ENCODE measurements at places on chromosomes 2 and 18. TPM values are rescaled to one million over a fixed set of nuclear protein-coding genes. Genes with fewer than 3 reads are reported as not detected.

Gene HOXD12
- not detected for total RNA-seq

Gene GKN1
- total RNA-seq, result not detected

Gene DPP10
- not detected for total RNA-seq

Gene IL1F10
- total RNA-seq, result not detected

Gene CCT7
- 758 TPM for total RNA-seq

Gene DOK1
- total RNA-seq, result 24.4 TPM

Gene CXCR1
- total RNA-seq, result not detected

Gene SP9
- total RNA-seq, result not detected

Gene STAMBP
- 71.9 TPM for total RNA-seq

Gene IL36A
- total RNA-seq, result not detected

Gene MALL
- 0.50 TPM for total RNA-seq

Gene THAP4
- 51.4 TPM for total RNA-seq

Gene ONECUT2
- not detected for total RNA-seq

- no peak for DNase-seq
These were observed 25.9 kb downstream of the RAB12 start for GRCh38 chr18:8635087-8635486.

- no peak for DNase-seq
These were observed 32.6 kb downstream of the MARCHF4 start for GRCh38 chr2:216339456-216340279.

GRCh38 chr2:127453392-127454171 lies 35.4 kb downstream of the PROC start:
- no peak for DNase-seq

DNA sequence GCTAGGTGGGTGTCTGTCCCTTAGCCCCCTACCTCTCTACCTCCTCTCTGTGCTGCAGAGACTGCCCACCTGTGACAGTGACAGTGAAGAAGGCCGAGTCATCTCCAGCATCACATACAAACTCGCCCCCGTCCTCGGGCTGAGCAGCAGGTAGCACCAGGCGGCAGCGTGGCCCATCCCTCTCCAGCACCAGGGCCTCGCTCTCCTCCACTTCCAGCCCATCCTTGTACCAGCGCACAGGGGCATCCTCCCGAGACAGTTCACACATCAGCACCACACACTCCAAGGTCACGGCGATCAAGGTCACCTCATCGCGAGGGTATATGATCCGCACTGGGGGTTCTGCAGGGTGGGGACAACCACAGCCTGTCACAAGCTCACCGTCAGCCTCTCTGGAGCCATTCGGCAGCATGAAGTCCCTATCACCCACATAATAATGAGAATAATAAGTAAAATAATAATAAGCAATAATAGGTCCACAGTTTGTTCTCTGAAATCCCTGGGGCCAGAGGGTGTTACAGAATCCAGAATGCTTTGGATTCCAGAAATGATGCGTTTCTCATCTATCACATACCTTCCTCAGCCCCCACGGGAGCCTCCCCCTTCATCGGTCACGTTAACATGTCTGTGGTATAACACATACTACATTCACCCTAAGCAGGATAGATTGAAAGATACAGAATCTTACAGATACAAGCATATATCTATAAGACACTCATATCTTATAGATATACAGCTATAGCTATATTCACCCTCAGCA lies 12.0 kb downstream of the OBSL1 start:
- no peak for DNase-seq

GRCh38 chr2:40820319-40820718 lies 368.4 kb upstream of the SLC8A1 start:
- no peak for DNase-seq

DNA sequence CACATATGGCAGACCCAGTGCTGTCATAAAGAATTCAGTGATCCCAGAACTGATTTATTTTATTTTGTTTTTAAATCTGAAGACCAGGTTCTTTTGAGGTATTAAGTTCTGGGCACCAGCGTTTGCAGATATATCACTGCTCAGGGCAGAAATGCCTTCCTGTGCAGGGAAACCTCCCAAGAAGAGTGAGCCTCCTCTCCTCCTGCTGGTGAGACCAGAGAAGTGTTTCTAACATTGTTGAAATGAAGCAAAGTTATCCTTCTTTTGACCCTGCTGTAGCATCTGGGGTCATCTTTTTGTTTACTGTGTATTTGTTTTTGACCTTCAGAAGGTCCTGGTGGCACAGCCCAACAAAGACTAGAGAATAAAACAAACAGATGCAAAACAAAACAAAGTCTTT lies 94.0 kb downstream of the AQP4 start:
- no peak for DNase-seq

DNA sequence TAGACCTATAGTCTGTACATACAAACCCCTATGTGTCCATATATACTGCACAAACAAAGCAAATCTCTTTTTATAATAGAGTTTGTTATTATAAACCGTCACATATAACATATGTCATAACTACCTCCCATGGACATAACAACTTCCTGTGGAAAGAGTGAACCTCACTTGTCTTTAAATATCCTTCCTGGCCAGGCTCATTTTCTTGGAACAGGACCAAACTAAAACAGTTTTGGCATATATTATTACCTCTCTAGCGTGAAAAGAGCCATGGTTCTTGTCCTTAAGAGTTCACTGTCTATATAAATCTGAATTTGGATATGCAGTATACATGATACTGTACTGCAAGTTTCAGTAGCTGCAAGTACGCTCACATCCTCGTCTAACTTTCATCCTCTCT lies 28.3 kb upstream of the DNAJC27 start:
- DNase-seq, result no peak

- DNase-seq, result no peak
These were observed 488.4 kb downstream of the ADCYAP1 start for GRCh38 chr18:1392865-1393734.

DNA sequence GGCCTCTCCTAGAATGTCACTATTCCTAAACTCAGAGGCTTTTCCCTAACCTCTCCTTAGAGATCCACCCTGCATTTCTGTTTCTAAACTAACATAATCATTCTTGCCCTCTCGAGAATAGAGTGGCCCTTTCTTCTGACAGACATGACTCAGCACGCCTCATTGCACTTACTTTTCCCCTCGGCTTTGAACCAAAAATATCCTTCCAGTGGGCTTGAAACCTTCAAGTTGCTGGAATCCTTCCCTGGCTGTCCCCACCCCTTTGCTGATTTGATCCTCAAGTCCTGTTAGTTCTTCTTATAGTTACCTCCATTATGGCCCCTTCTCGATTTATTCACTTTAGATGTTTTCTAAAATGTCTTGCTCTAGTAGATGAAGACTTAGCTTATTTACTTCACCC lies 158.0 kb downstream of the LTBP1 start:
- no peak for DNase-seq

DNA sequence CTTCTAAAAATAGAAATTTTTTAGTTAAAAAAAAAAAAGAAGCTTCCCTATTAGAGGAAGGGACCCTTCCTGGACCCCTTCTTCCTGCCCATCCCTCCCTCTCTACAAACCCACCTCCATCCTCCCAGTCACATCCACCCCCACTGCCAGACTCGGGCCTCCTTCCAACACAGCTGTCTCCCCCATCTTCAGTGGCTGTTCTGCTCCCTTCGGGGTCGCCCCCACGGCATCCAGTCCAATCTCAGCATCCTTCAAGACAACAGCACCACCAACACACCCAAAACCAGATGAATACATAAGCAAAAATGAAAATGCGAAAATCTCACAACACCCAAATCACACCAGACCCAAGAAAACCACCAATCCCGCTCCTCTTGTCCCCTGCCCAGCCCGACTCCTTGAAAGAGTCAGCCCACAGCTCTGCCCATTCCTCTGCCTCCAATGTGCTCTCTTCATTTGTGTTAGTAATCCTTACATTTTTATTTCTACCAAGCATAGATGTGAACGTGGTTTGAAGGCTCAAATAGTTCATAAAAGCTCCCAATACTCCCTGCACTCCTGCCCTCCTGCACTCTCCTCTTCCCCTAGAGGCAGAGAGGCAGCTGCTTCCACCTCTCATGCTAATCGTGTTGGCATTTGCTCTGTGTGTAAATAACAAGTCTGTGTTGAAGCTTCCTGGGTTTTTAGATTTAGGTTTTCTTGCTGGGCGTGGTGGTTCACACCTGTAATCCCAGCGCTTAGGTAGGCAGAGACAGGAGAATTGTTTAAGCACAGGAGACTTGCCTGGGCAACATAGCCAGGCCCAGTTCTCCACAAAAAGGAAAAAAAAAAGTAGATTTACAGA lies 37.0 kb downstream of the MAL start:
- DNase-seq, result no peak

- no peak for DNase-seq
These were observed 22.5 kb downstream of the MAP3K2 start for GRCh38 chr2:127365211-127365643.

Data from CD8-positive, alpha-beta memory T cell (primary cell).